NCI-H524 (cell line): ENCODE measurements at places on chromosomes 11 and 22.

- peak; percentile 94 for DNase-seq
Observed at GRCh38 chr22:19407649-19408606, 23.6 kb downstream of the HIRA start.

DNA sequence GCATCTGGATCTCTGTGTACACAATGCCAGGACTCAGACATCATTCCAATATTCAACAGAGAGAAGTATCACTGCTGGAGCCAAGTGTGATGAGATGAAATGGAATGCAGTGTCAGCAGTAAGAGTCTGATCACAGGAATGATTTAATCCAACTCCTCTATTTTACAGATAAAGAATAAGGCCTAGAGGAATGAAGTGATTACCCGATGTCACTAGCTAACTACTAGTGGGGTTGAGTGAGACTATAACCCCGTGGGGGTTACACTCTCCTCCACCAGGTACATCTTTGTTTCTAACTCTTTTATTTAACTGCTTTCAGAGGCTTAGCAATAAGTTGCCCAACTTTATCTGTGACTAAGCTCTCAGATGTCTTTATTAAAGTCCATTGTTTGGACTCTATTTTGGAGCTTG is 94.2 kb upstream of the FAT3 start:
- no peak for DNase-seq

DNA sequence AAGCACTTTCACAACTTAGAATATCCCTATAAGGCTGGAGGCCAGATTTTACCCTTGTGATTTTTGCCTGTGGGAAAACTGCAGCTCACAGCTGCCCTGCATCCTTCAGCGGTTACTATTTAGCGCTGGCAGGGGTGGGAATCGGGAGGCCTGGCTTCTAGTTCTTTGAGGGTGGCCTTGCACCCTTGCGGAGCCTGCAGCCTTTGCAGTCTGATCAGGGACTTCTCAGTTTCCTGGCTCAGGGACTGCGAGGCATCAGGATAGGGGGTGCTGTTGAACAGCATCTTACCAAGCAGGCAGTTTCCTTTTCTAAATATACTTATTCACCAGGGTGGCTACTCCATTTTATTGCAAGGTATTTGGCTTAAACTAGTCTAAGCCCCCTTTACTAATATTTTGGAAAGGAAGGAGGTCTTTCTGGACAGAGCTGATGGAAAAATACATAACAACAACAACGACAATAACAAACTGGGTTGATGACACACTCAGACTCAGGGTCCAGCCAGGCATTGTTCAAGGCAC is 2.9 kb upstream of the APOA1 start:
- no peak for DNase-seq

- no peak for DNase-seq
Observed at GRCh38 chr11:108037636-108038035, 28.9 kb downstream of the CUL5 start.
